A549 treated with AZD2906 at 1 μM for 4 hours (cell line): ENCODE measurements at places on chromosomes 1 and 21. TPM values are rescaled to one million over a fixed set of nuclear protein-coding genes. Genes with fewer than 3 reads are reported as not detected.

Gene ADAMTSL4
- total RNA-seq, result 2.8 to 7.5 TPM (median 6.1 TPM) in 5 replicates

Gene SLAMF7
- total RNA-seq, result 1.0 to 2.2 TPM (median 1.6 TPM) in 5 replicates

Gene SAMSN1
- total RNA-seq, result 0.05 to 0.07 TPM in 2 of 5 replicates, not detected in the others

Gene IGSF9
- 0.12 to 0.22 TPM (median 0.15 TPM) in 5 replicates for total RNA-seq

Gene LIPI
- total RNA-seq, result not detected in 5 replicates

Gene FABP3
- total RNA-seq, result not detected in 5 replicates

Gene SCMH1
- 12.0 to 14.4 TPM (median 13.0 TPM) in 5 replicates for total RNA-seq

Gene F3
- 9.6 to 18.1 TPM (median 11.1 TPM) in 5 replicates for total RNA-seq

Gene FAM177B
- total RNA-seq, result not detected in 5 replicates

Gene RIMS3
- 0.84 to 1.3 TPM (median 1.2 TPM) in 5 replicates for total RNA-seq

Gene TOR3A
- total RNA-seq, result 37.5 to 41.2 TPM (median 40.1 TPM) in 5 replicates

Gene CLCA4
- not detected in 5 replicates for total RNA-seq

Gene LYPD8
- 0.07 to 0.22 TPM (median 0.10 TPM) in 5 replicates for total RNA-seq

Gene SIK1
- total RNA-seq, result 15.3 to 21.6 TPM (median 16.4 TPM) in 5 replicates

Gene THEMIS2
- 0.53 to 0.81 TPM (median 0.62 TPM) in 5 replicates for total RNA-seq

Gene RAB3B
- total RNA-seq, result 4.3 to 8.4 TPM (median 4.8 TPM) in 5 replicates

Gene CD1B
- total RNA-seq, result not detected in 5 replicates

Gene HJV
- not detected in 5 replicates for total RNA-seq

Gene VANGL1
- 16.3 to 21.1 TPM (median 20.8 TPM) in 5 replicates for total RNA-seq

Gene CFHR1
- 0.09 to 0.24 TPM (median 0.17 TPM) in 4 of 5 replicates, not detected in the other for total RNA-seq

Gene CAPZB
- 232 to 279 TPM (median 235 TPM) in 5 replicates for total RNA-seq

Gene PLA2G5
- total RNA-seq, result not detected in 5 replicates

Gene ARHGAP30
- total RNA-seq, result 0.07 to 0.09 TPM (median 0.07 TPM) in 5 replicates

Gene AVPR1B
- not detected in 5 replicates for total RNA-seq

Gene ACOT11
- 2.3 to 2.6 TPM (median 2.5 TPM) in 5 replicates for total RNA-seq

Gene DHDDS
- total RNA-seq, result 21.9 to 29.9 TPM (median 22.2 TPM) in 5 replicates

Gene RXRG
- 0.03 to 0.09 TPM (median 0.07 TPM) in 3 of 5 replicates, not detected in the others for total RNA-seq

Gene PRKAA2
- 1.5 to 2.0 TPM (median 1.9 TPM) in 5 replicates for total RNA-seq

Gene SPATA17
- 2.1 to 2.6 TPM (median 2.1 TPM) in 5 replicates for total RNA-seq

Gene MEX3A
- 1.2 to 2.6 TPM (median 2.1 TPM) in 5 replicates for total RNA-seq

Gene CELA2B
- total RNA-seq, result 0.14 to 0.16 TPM in 2 of 5 replicates, not detected in the others

Gene UTS2
- total RNA-seq, result 0.18 TPM in 1 of 5 replicates, not detected in the others

Gene DYNLT4
- total RNA-seq, result 0.63 to 0.93 TPM (median 0.68 TPM) in 4 of 5 replicates, not detected in the other

Gene DNAH14
- 12.9 to 15.4 TPM (median 14.5 TPM) in 5 replicates for total RNA-seq

Gene ITLN2
- 0.64 to 0.98 TPM (median 0.83 TPM) in 5 replicates for total RNA-seq

Gene PTPRU
- total RNA-seq, result 7.9 to 10.6 TPM (median 8.3 TPM) in 5 replicates

Gene PGBD2
- 3.1 to 4.1 TPM (median 3.5 TPM) in 5 replicates for total RNA-seq

Gene PHLDA3
- 93.9 to 183 TPM (median 154 TPM) in 5 replicates for total RNA-seq

Gene AIRE
- 0.03 TPM in 1 of 5 replicates, not detected in the others for total RNA-seq

Gene ALDH9A1
- total RNA-seq, result 38.0 to 42.6 TPM (median 39.7 TPM) in 5 replicates

Gene KLHDC9
- total RNA-seq, result 1.8 to 2.1 TPM (median 1.8 TPM) in 5 replicates

Gene CR1L
- total RNA-seq, result 0.15 TPM in 1 of 5 replicates, not detected in the others

Gene OR10Z1
- not detected in 5 replicates for total RNA-seq

Gene TBX15
- 0.02 to 0.08 TPM (median 0.05 TPM) in 4 of 5 replicates, not detected in the other for total RNA-seq

Gene ACADM
- total RNA-seq, result 25.8 to 43.6 TPM (median 27.2 TPM) in 5 replicates

Gene TNFRSF1B
- 0.52 to 0.65 TPM (median 0.60 TPM) in 5 replicates for total RNA-seq

Gene GPR3
- 1.4 to 1.8 TPM (median 1.6 TPM) in 5 replicates for total RNA-seq

Gene B3GALT6
- 11.0 to 19.8 TPM (median 18.8 TPM) in 5 replicates for total RNA-seq

Gene QSOX1
- total RNA-seq, result 62.3 to 78.8 TPM (median 78.1 TPM) in 5 replicates

Gene PADI2
- total RNA-seq, result 0.84 to 1.2 TPM (median 0.98 TPM) in 5 replicates

Gene GPR61
- total RNA-seq, result 0.06 TPM in 1 of 5 replicates, not detected in the others
